Stimulated activated CD8-positive, alpha-beta memory T cell treated with anti-CD3 and anti-CD28 coated beads, Interleukin-4, amount 100 ng/mL, for 1 hour (primary cell): ENCODE measurements at places on chromosomes 1 and 21.

DNA sequence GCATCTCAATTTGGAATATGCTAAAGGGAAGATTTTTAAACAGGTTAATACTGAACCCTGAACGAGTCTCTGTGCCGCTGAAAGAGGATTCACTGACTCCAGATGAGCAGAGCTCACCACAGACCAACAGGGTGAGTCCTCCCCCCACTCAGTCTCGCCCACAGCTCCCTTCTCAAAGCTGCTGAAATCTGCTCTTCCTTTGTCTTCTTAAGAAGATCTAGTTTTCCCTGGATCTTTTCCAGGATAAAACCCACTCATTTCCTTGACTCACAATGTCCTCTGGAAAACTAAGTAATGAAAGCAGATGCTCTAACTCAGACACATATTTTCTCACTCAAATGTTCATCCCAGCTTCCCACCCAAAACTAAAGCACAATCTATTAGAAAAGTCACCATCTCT, 447.0 kb upstream of the PKN2 start:
- DNase-seq: no peak

DNA sequence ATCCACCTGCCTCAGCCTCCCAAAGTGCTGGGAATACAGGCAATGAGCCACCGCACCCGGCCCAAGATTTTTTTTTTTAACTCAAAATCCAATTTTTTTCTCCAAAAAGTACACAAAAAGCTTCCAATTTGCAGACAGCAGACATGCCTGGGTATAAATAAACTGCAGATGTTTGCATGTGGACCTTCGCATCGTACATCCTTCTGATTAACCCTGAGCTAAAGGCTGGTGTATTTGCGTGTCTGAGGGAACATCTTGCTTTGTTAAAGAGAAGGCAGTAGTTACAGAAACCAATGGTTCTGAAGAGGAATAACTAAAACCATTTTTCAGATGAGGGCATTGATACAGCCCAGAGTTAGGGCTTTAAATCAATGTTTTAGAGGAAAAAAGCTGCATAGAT, 12.7 kb downstream of the BCAR3 start:
- DNase-seq: no peak

- no peak for DNase-seq
Measured at GRCh38 chr1:194723067-194723466, 1536.7 kb upstream of the B3GALT2 start.

DNA sequence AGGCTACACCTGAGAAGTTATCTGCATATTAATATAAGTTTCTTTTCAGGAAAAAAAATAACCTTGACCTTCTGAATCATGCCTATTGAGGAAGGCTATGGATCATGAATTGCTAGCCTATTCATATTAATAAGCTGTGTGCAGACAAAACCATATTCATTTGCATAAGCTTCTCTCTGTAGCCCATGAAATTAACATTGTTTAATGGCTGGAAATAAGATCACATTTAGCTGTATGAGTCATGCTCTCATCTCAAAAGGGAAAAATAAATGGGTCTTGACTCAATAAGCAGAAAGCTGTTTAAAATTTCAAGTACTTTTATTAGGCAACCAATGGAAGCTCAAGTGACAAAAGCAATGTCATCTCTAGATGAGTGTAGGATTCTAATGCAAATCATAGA, 330.0 kb upstream of the DEPDC1 start:
- no peak for DNase-seq

GRCh38 chr1:30471307-30471706, 252.1 kb downstream of the MATN1 start:
- DNase-seq: no peak

DNA sequence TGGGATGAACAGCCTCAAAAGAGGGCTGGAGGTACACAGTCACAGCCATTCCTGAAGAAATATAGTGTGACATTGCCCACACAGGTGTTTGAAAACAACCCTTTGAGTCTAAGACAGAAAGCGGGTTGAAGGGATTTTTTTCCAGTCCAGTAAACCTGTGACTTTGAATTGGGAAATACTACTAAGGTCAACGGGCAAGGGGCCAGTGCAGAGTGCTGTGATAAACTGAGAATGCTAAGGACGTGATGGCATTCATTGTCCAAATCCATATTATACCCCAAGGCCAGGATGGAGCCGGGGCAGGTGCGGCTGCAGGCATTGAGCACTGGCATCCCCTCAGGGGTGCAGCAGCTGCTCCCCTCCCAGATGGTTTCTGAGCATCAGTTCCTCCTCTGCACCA, 36.6 kb downstream of the KIAA0040 start:
- DNase-seq: no peak

DNA sequence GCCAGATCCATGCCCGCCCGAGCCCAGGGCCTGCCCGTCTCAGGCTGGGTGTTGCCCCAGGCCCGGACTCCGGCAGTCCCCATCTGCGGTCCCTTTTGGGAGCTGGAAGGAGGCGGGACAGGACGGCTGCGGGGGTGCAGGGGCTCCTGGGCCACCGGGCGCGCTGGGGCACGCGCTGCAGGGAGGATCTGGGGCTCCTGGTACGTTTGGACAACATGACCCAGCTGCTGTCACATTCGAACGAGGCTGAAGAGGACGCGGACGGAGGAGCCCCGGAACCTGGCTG, 6.6 kb upstream of the CALML6 start:
- DNase-seq: no peak

GRCh38 chr1:65541161-65541560, 120.7 kb downstream of the LEPR start:
- no peak for DNase-seq

- no peak for DNase-seq
Measured at GRCh38 chr1:28286111-28286510, 26.8 kb downstream of the SESN2 start.

DNA sequence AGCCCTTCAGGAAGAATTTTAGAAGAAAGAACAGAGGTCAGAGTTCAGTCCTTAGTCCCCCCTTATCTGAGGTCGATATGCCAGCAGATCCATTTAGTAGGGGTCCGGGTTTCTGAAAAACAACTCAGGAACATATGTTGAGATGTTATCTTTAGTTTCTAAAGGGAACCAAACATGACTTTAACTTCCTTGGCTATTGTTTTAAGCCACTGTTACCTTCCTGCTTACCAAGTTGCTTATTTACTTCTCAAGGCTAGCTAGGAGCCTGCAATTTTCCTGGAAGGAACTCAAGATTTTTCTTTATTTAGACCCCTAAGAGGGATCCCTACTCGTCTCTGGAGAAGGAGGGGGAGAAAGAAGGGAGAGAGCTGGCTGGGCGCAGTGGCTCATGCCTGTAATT, 54.3 kb downstream of the KCNC4 start:
- DNase-seq: no peak
